ENCODE measurements at places on chromosomes 3 and 15.

DNA sequence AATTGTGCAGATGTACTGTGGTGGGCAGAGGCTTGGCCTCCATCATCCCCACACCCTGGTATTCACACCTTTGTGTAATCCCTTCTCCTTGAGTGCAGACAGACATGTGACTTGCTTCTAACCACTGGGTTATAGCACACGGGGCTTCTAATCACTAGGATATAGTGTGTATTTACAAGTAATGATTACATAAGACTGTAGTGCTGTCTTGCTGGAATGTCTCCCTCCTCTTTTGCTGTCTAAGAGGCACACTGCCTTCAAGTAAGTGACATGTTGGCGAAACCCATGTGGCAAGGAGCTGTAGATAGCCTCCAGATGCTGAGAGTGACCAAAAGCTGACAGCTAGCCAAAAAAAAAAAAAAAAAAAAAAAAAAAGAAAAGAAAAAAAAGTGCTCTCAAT lies 542.7 kb upstream of the MDFIC2 start:
- DNase-seq: no peak

DNA sequence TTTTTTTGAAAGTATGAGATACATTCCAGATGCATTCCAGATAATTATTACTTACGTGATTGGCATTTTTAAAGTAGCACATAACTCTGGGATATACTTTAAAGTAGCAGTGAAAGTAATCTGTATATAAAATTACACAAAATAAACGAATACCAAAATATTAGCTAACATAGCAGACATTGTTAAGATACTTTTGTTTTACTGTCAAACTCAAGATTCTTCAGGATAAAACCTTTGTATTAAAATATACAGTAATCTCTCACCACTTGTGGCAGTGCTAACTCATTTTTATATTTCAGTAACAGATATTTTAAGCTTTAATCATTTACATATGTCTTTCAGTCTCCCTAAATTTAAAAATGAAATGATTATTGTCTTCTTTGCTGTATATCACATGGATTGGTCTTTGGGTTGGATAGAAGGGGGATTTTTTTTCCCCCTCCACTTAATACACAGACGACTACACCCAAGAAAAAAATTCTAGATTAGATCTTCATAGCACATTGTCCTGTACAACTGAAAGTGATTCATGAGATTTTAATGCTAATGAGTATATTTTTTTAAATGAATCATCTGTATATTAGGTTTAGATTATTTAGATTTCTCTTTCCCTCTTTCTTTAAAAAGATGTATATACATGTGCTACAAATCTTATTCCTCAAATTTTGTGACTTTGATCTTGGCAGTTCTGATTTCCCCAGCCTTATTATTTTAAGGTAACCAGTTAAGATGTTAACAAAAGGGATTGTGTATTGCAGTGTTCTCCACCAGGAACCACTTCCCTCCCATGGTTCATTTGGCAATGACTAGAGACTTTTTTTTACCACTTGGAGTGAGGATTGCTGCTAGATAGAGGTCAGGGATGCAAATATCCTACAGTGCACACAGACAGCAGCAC lies 24.5 kb upstream of the EBLN2 start:
- DNase-seq: no peak

GRCh38 chr3:194705761-194706160 lies 20.1 kb downstream of the FAM43A start:
- DNase-seq: no peak

GRCh38 chr15:68630836-68631235 lies 52.0 kb downstream of the CORO2B start:
- DNase-seq: no peak

- DNase-seq: no peak
Measured at GRCh38 chr3:113948015-113948917, 453 bp downstream of the ZDHHC23 start.

GRCh38 chr3:151074256-151074655 lies 11.2 kb upstream of the MED12L start:
- DNase-seq: no peak

DNA sequence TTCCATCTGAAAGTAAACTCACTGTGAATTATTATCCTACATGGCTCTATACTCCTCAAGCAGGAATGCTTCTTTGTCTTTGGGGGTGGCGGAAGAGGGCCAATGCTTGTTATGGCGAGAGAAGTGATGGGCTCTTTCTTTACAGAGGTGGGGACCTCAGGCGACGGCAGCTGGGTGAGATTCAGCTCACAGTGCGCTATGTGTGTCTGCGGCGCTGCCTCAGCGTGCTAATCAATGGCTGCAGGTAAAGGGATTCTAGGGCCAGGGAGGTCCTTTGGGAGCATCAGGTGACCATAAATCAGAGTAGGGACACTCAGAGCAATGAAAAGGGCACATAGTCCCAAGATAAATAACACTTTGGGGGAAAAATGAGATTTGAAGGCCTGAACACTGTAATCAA lies 39.0 kb downstream of the ESYT3 start:
- DNase-seq: no peak

GRCh38 chr15:84819291-84819768 lies 2.2 kb downstream of the ALPK3 start:
- DNase-seq: no peak

DNA sequence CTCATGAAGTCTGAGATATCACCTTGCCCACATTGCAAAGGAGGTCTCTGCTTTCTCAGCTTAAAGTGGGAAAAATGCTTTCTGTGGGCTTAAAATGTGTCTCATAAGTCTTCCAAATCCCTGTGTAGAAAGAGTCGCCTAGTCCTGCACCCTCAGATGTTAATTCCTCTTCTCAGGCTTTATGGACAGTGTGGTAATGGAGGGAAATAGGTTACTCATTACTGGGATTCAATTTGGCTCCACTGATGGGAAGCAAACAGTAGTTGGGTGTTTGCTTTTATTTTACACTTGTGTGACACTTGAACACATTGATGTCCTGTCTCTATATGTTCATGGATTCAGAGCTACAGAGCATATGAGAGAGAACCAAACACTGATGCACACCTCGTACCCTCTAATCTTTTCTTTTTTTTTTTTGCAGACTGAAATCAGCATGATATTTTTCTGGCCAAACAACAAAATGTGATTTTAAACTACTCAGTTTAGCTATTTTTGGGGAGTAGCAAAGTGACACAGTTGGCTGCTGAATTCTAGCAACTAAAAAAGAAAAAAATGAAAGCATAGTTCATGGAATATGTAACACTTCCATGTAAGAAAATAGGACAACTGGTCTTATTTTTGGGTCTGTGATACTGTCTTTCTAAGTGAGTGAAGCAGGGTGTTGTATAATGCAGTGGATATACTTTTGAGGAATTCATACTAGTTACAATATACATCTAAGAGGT lies 8.6 kb downstream of the PTPRG start:
- no peak for DNase-seq

DNA sequence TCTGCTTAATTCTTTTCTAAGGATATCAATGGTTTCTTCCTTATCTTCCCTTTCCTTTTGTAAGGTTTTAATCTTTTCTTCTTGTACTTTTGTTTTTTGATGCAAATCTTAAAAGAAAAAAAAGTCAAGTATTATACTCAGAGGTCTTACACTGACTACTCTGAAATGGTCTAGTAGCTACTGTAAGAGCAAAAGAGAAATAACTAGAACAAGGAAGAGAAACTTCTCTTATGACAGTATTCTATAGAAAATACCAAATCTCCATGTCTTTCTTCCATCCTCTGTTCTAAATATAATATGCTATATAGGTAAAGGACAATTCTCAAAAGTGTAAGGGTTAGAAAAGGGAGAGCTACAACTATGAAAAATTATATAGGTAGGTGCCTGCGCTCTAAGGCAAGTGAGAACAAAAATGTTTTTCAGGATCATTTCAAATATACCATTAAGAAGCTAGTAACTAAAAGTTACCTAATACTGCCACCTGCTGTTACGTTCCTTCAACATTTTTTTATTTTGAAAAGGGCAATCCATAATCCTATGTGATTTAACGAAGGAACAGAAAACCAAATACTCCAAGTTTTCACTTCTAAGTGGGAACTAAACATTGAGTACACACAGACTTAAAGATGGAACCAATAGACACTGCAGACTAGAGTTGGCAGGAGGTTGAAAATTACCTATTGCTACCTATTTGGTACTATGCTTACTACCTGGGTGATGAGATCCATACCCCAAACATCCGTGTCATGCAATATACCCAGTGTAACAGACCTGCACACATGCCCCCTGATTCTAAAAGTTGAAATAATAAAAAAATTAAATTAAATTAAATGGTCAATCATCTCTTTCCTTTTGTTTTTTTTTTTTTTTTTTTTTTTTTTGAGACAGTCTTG lies 36.7 kb downstream of the CIP2A start:
- DNase-seq: peak; percentile 31

GRCh38 chr3:32531010-32531647 lies 28.5 kb upstream of the CMTM6 start:
- no peak for DNase-seq

DNA sequence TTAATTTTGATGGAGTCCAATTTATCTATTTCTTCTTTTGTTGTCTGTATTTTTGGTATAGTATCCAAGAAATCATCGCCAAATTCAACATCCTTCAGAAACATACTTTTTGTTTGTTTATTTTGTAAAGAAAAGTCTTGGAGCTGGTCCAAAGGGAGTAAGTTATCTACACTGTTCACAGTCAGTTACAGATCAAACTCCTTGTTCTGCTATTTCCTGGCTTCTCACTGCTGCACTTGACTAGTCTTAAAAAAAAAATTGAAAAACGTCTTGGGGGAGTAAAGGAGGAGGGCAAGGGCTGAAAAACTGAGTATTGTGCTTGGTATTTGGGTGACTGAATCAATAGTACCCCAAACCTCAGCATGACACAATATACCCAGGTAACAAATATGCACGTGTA lies 105.6 kb downstream of the NFKBIZ start:
- no peak for DNase-seq

GRCh38 chr3:123335007-123335670 lies 113.8 kb downstream of the ADCY5 start:
- DNase-seq: no peak

GRCh38 chr3:138049157-138049919 lies 39.4 kb downstream of the CLDN18 start:
- DNase-seq: peak; percentile 46

- DNase-seq: no peak
Measured at GRCh38 chr3:179613807-179614206, 9.2 kb downstream of the NDUFB5 start.

GRCh38 chr3:139830817-139831216 lies 104.2 kb upstream of the CLSTN2 start:
- no peak for DNase-seq

- peak; percentile 75 for DNase-seq
Measured at GRCh38 chr3:100269410-100270214, 8.8 kb downstream of the TBC1D23 start.

All from amniotic stem cell (primary cell).